ENCODE measurements at places on chromosomes 5 and 9.
A peak's percentile ranks its signal among the peaks of the same experiment; 100 is the strongest.

- H3K4me1 ChIP-seq, result no peaks in the 10 kb centered on the region
- no peaks in the 10 kb centered on the region for H3K27me3 ChIP-seq
- DNase-seq, result peak; percentile 40
- no peaks in the 10 kb centered on the region for H3K36me3 ChIP-seq
- H3K27ac ChIP-seq, result no peak overlapping the region
Measured at GRCh38 chr5:110414360-110414759, 312.1 kb downstream of the TMEM232 start.

GRCh38 chr9:113654605-113655428 is 191.3 kb downstream of the RGS3 start:
- peaks cover 1% of the 10 kb centered on the region for H3K27me3 ChIP-seq
- no peak overlapping the region for H3K27ac ChIP-seq
- no peaks in the 10 kb centered on the region for H3K36me3 ChIP-seq
- peaks cover 13% of the 10 kb centered on the region for H3K4me1 ChIP-seq
- DNase-seq, result no peak

DNA sequence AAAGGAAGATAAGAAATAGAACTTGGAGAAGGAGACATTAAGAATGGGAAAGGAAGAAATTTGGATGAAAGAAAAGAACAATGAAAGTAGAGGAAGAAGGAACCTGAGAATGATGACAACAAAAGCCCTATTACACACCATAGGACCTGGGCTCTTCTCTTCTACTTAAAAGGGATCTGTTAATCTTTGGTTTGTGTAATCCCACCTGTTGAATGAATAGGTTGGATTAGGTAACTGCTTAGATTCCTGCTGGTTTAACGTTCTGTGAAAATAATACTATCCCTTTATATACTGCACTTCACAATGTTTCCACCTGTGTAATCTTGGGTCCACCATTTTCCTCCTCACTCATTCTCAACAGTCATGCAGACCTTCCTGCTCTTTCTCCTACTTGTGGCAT is 157.8 kb upstream of the ATP10B start:
- H3K27ac ChIP-seq, result no peak overlapping the region
- H3K36me3 ChIP-seq, result no peaks in the 10 kb centered on the region
- no peak overlapping the region for H3K4me3 ChIP-seq
- H3K27me3 ChIP-seq, result no peaks in the 10 kb centered on the region

- no peak overlapping the region for H3K27ac ChIP-seq
- no peak for DNase-seq
- no peaks in the 10 kb centered on the region for H3K36me3 ChIP-seq
Measured at GRCh38 chr9:34685591-34685990, 5.5 kb downstream of the CCL19 start.

- no peaks in the 10 kb centered on the region for H3K4me1 ChIP-seq
- H3K4me3 ChIP-seq, result no peak overlapping the region
- no peak for DNase-seq
- H3K27me3 ChIP-seq, result no peaks in the 10 kb centered on the region
- H3K27ac ChIP-seq, result no peak overlapping the region
Measured at GRCh38 chr5:89946508-89946907, 463.0 kb downstream of the CETN3 start.

GRCh38 chr9:132381966-132382541 is 24.6 kb downstream of the TTF1 start:
- H3K36me3 ChIP-seq, result peaks cover 45% of the 10 kb centered on the region
- H3K27me3 ChIP-seq, result no peaks in the 10 kb centered on the region
- no peak overlapping the region for H3K4me3 ChIP-seq

GRCh38 chr5:176565760-176566288 is 16.7 kb downstream of the CDHR2 start:
- no peak for DNase-seq
- no peaks in the 10 kb centered on the region for H3K4me1 ChIP-seq
- no peak overlapping the region for H3K4me3 ChIP-seq
- no peaks in the 10 kb centered on the region for H3K36me3 ChIP-seq
- H3K27me3 ChIP-seq, result peaks cover 56% of the 10 kb centered on the region

GRCh38 chr5:36614657-36615308 is 8.4 kb downstream of the SLC1A3 start:
- no peak overlapping the region for H3K27ac ChIP-seq
- DNase-seq, result no peak
- H3K4me1 ChIP-seq, result no peaks in the 10 kb centered on the region

DNA sequence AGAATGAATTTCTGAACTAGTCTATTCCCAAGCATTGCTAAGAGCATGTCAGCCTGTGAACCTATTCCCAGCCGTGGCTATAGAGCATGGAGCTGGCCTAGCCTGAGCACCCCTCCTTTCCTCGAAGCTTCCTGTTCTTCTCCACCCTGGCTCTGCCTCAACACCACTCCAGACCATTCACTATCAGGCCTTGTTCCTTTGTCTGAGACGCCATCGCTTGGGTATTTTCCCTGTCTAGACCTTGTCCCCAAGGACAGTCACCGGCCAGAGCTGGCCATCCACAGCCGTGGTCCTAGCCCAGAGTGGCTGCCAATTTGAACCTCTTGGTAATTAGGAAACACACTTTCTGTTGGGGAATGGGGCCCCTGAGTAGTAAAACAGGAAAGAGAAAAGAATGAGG is 105.8 kb downstream of the LIFR start:
- H3K36me3 ChIP-seq, result no peaks in the 10 kb centered on the region
- DNase-seq, result no peak
- no peaks in the 10 kb centered on the region for H3K27me3 ChIP-seq
- no peak overlapping the region for H3K4me3 ChIP-seq
- no peak overlapping the region for H3K27ac ChIP-seq

DNA sequence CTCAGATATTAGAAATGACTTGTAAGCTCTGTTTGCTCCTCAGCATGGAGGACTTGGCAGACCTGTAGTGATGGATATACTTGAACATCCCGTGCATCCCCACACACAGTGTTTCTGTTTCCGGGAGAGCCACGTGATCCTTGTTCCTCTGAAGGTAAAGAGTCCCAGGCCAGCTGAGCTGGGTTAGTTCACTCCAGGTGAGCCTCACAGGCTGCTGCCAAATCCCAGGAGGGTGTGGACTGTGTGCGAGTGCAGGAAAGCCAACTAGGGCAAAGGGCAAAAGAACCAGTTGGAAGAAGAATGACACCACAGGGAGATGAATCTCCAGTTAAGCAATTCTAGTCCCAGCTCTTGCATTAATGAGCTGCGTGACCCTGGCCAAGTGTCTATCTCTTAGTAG is 10.4 kb upstream of the TOMM5 start:
- DNase-seq, result no peak
- H3K27ac ChIP-seq, result no peak overlapping the region
- H3K36me3 ChIP-seq, result no peaks in the 10 kb centered on the region
- H3K4me3 ChIP-seq, result peak overlapping the region; percentile 69
- no peaks in the 10 kb centered on the region for H3K27me3 ChIP-seq

DNA sequence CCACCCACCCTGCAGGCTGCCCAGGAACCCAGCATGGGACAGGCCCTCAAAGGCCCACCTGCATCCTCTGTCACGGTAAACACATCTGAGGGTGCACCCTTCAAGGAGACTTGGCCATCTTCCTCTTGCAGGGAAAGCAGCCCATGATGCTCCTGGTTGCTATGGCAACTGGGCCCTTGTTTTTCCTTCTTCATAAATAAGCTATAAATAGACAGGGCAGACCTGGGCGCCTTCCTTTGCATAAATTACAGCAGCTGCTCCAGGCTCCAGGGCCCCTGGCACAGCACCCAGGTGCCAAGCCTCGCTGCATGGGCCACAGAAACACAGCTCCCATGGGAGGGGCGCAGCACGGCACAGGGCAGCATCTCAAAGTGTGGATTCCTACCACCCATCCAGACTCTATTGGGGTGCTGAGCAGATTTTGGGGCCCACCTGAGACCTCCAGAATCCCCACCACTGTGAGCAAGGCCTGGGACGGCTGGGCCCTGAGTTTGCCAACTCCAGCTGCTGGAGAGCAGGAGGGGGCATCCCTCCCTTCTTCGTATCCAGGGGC is 5.8 kb upstream of the PSMB7 start:
- peaks cover 21% of the 10 kb centered on the region for H3K27me3 ChIP-seq
- peaks cover 3% of the 10 kb centered on the region for H3K4me1 ChIP-seq
- no peak overlapping the region for H3K4me3 ChIP-seq
- no peaks in the 10 kb centered on the region for H3K36me3 ChIP-seq

DNA sequence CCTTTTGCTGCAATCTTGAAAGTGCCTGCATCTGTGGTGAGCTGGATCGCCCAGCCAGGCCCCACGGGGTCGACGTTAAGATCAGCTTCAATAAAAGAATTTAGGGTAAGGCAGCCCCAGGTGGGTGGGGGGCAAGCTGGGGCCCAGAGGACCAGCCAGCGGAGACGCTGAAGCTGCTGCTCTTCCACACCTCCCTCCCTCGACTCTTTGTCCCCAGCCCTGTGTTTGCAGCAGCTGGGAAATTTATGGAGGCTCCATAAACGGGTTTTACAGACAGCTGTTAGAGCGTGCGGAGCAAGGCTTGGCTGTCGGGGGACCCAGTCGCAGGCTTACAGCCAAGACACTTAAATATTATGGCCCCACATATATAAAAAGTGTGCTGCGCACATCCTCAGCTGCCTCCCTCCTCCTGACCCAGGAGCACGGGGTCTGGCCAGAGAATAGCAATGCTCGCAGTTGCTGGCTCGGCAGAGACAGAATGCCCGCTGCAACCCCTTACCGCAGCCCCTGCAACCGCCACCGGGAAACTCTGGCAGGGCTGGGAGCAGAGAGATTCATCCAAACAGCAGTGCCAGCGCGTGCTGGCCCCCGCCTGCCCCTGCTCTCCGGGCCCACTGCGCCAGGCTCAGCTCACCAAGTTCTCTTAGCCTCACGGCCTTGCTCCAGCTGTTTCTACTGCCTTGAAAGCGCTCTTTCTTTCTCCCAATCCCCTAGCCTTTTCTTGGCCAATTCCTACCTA is 28.4 kb upstream of the MVB12B start:
- no peak overlapping the region for H3K4me3 ChIP-seq
- no peaks in the 10 kb centered on the region for H3K4me1 ChIP-seq
- no peaks in the 10 kb centered on the region for H3K36me3 ChIP-seq
- peaks cover 61% of the 10 kb centered on the region for H3K27me3 ChIP-seq
- DNase-seq, result no peak

DNA sequence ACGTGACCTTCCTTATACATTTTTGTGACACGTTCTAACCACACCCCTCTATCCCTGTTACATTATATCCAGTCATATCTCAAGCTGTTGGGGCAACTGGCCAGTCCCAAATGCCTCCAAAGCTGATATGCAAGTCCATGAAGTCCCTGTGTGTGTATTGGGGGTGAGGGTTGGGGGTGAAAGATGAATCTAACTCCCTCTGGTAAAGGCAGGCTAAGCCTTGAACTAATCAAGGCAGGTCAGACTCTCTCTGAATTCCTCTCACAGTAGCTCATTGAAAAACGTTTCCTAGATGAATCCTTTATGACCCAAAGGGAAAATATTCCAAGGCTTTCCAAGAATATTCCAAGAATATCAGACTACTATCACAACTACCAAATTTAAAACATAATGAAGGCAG is 174.4 kb downstream of the MUSK start:
- peaks cover 1% of the 10 kb centered on the region for H3K4me1 ChIP-seq
- H3K4me3 ChIP-seq, result no peak overlapping the region

GRCh38 chr5:116152169-116152568 is 67.3 kb downstream of the COMMD10 start:
- no peak overlapping the region for H3K4me3 ChIP-seq
- no peak overlapping the region for H3K27ac ChIP-seq
- H3K27me3 ChIP-seq, result no peaks in the 10 kb centered on the region
- H3K36me3 ChIP-seq, result no peaks in the 10 kb centered on the region
- DNase-seq, result no peak

- H3K27ac ChIP-seq, result no peak overlapping the region
- H3K36me3 ChIP-seq, result no peaks in the 10 kb centered on the region
- H3K4me3 ChIP-seq, result no peak overlapping the region
- peaks cover 10% of the 10 kb centered on the region for H3K4me1 ChIP-seq
- DNase-seq, result no peak
Measured at GRCh38 chr9:88810826-88811225, 180.4 kb upstream of the S1PR3 start.

DNA sequence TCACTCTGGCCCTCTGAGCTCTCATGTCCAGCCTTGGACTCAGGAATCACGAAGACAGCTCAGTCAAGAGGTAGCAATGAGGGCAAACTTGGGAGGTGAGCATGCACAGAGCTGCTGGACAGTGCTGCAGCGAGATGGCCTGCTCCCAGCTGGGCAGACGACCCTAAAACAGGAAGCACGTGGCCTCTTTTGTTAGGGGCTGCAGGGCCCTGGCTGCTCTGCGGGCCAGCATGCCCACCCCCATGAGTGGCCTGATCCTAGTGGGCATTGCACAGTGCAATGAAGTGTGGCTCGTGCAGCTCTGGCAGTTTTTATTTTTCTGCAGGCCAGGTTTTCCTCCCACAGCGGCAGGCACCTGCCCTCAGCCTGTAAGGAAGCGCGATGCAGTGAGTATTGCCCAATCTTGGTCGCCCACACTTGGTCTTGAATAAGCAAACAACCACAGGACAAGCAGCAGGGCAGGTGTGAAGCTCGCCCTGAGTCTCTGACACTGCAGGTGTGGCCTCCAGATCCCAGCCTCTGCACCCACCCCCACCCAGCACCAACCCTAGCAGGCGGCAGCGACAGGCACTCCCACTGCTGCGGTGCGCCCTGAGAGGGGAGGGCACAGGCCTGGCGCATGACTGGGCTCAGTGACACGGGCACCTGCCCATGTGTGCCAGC is 60.8 kb downstream of the SEMA4D start:
- H3K36me3 ChIP-seq, result no peaks in the 10 kb centered on the region
- DNase-seq, result no peak
- H3K4me1 ChIP-seq, result peaks cover 53% of the 10 kb centered on the region
- H3K4me3 ChIP-seq, result no peak overlapping the region

- H3K36me3 ChIP-seq, result no peaks in the 10 kb centered on the region
- H3K4me3 ChIP-seq, result no peak overlapping the region
- H3K27ac ChIP-seq, result no peak overlapping the region
- no peak for DNase-seq
Measured at GRCh38 chr9:1048811-1049210, 1.3 kb upstream of the DMRT2 start.

DNA sequence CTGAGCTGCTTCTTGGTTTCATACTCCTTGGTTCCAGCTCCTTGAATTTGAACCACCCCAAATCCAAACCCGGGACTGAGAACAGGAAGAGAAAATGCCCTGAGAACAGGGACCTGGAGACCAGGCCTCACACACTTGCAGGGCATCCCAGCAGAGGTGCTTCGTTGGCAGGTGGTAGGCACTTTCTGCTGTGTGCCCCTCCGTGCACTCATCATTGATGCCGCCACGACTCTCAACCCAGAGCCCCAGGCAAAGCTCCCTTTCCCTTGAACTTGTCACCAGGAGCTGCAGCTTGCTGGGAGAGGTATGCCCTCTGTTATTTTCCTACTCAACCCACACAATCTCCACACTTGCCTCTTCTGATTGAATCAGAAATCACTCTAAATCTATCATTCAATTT is 217.8 kb upstream of the IRX1 start:
- no peaks in the 10 kb centered on the region for H3K36me3 ChIP-seq
- H3K27ac ChIP-seq, result no peak overlapping the region
- no peak for DNase-seq

GRCh38 chr9:111815285-111816070 is 20.7 kb upstream of the SHOC1 start:
- H3K36me3 ChIP-seq, result no peaks in the 10 kb centered on the region
- DNase-seq, result no peak
- H3K4me1 ChIP-seq, result no peaks in the 10 kb centered on the region
- H3K27me3 ChIP-seq, result no peaks in the 10 kb centered on the region
- H3K4me3 ChIP-seq, result no peak overlapping the region
- no peak overlapping the region for H3K27ac ChIP-seq
